Left renal cortex interstitium (tissue), 4 donors: ENCODE measurements at places on chromosomes 11 and 22. TPM values are rescaled to one million over a fixed set of nuclear protein-coding genes. Genes with fewer than 3 reads are reported as not detected.

Gene LRP5
- polyA plus RNA-seq: 34.9 TPM

Gene FLRT1
- 3.1 TPM for polyA plus RNA-seq

Gene AASDHPPT
- 81.9 TPM for polyA plus RNA-seq

Gene KCNQ1OT1
- polyA plus RNA-seq: 0.55 TPM

Gene TESMIN
- 15.2 TPM for polyA plus RNA-seq

Gene OR56B4
- polyA plus RNA-seq: not detected

Gene ACR
- polyA plus RNA-seq: 0.60 TPM

Gene ZPR1
- 55.8 TPM for polyA plus RNA-seq

Gene IGLL5
- 0.28 TPM for polyA plus RNA-seq

Gene P2RY6
- polyA plus RNA-seq: 1.0 TPM

Gene RIMBP3C
- 0.39 TPM for polyA plus RNA-seq

Gene RIMBP3B
- not detected for polyA plus RNA-seq

Gene HEPHL1
- polyA plus RNA-seq: 0.10 TPM

Gene SCN4B
- 1.0 TPM for polyA plus RNA-seq

Gene HOATZ
- polyA plus RNA-seq: 0.34 TPM

Gene TRPM5
- 1.7 TPM for polyA plus RNA-seq

Gene CBX7
- 8.4 TPM for polyA plus RNA-seq

Gene HPS4
- polyA plus RNA-seq: 27.8 TPM

Gene CALCA
- 14.3 TPM for polyA plus RNA-seq

Gene CASP4
- 28.6 TPM for polyA plus RNA-seq

Gene LAYN
- 7.3 TPM for polyA plus RNA-seq

Gene DNAJB7
- polyA plus RNA-seq: 1.0 TPM

Gene DKK3
- polyA plus RNA-seq: 86.5 TPM

Gene KRTAP5-7
- 0.33 TPM for polyA plus RNA-seq

Gene CHADL
- 4.5 TPM for polyA plus RNA-seq

Gene P4HA3
- polyA plus RNA-seq: 1.7 TPM

Gene RASD2
- polyA plus RNA-seq: 1.5 TPM
